Thymus (tissue), 14 donors: ENCODE measurements at places on chromosomes 4 and X.

DNA sequence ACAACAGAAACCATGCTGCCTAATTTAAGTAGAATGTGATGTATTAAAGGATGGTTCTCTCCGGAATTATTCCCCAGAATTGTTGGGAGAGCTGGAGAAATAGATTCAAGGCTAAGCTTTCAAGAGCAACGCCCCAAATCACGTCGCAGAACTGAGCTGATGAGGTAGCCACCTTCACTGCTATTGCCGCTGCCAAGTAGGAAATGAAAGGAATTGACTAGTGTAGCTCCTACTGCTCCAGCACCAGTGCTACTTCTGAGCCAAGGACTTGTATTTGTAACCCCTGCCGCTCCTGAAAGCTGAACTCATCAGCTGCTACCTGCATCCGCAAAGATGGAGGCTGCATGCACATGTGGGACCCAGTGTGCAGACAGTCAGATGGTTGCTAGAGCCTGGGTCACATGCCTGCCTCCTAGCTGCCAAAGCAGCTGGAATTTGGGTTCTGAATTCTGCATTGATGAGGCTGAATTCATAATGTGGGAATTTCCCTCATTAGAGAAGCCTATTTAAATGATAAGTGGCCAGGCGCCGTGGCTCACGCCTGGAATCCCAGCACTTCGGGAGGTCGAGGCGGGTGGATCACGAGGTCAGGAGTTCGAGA lies 173.9 kb downstream of the PDGFRA start:
- no peak for DNase-seq

GRCh38 chr4:126595643-126596042 lies 1037.1 kb upstream of the INTU start:
- no peak for DNase-seq

GRCh38 chr4:70838666-70839588 lies 763 bp downstream of the GRSF1 start:
- DNase-seq, result peak; percentile 56

DNA sequence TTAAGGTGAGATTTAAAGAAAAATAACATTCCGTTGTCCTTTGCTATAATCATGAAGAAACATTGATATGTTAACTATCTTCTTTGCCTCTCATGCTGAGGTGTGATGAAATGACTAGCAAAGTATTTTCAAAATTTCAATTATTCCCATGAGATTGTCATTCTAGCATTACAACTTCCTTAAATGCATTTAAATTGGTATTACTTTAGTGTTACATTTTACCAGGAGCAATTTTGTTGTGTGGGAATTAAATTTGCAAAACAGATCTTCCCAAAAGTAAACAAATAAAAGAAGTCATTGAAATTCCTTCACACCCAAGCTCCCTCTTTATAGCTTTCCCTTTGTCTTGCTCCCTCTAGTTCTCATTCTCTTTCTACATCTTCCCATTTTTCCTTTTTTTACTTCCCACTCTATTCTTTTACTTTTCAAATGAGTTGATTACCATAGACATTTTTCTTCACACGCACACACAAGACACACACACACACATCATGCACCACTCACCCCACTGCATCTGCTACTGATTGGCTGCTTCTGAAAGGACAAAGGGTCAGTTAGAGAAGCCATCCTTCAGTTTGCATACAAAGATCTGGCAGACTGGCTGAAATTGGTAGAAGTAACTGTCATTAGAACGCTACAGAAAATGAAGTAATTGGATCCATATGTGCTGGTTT lies 10.0 kb upstream of the APELA start:
- DNase-seq, result no peak

DNA sequence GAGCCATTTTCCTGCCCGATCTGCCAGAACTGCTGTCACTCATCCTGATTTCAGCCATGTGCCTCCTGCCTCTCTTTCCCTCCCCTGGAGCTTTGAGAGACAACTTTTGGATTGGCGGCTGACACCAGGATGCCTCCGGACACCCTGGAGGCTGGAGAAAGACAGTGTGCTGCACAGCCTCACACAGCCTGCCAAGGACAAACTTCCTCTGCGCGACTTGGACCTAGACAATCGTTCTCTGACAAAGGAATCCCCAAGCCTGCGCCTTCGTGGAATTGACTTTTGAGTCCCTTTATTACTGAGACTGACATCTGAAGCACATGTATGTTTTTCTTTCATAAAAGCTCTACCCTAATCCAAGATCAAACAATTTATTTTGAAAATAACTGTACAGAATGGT lies 10.8 kb upstream of the LDB2 start:
- DNase-seq, result no peak

- no peak for DNase-seq
Observed at GRCh38 chr4:153850533-153851280, 61.8 kb upstream of the SFRP2 start.

DNA sequence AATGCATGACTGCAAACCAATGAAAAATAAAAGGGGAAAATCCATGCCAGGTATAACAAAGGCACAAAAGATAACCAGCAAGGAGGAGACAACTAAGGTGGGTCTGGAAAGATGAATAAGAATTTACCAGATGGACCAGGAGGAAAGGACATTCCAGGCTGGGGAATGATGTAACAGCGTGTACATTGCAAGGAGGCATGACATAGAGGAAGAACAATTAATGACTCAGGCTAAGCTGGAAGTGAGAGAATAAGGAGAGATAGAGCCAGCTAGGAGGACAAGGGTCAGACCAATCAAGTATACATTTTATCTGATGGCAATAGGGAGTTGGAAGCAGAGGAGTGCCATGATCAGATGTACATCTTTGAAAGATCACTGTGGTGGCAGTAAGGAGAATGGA lies 57.0 kb downstream of the MTMR8 start:
- no peak for DNase-seq

GRCh38 chr4:122658818-122659295 lies 38.0 kb upstream of the IL21 start:
- no peak for DNase-seq

- peak; percentile 76 for DNase-seq
Observed at GRCh38 chr4:123352240-123352945, 44.2 kb upstream of the SPRY1 start.
